ENCODE measurements at places on chromosomes 12 and 14.

GRCh38 chr12:2261708-2262107 lies 208.9 kb downstream of the CACNA1C start:
- no peak for DNase-seq

DNA sequence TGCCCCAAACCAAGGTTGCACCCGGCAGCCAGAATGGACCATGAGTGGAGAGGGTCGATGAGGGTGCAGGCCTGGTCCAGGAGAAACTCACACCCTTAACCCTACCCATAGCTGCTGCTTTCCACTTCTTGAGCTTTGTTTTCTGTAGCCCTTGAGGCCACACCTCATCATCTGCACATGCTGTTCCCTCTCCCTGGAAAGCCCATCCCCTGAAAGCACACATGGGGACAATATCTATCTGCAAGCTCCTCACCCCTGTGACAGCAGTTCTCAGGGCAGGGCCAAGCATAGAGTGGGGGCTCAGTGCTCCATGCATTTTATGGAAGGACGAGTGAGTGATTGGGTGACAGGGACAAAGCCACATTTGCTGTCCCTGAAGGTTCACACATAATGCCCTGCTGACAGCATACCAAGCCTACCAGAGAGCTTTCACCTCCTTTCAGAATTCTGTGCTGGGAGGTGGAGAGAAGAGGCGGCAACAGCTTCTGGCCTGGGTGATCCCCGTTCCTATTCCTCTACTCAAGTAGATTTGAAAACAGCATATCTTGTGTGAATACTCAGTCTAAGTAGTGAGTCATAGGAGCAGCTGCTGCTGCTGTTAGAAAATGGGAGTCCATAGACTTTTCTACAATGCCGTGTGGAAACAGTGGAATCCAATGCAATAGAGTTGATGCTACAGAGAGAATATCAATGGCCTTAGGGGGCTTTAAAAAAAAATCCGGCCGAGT lies 44.6 kb downstream of the SRGAP1 start:
- no peak for DNase-seq

DNA sequence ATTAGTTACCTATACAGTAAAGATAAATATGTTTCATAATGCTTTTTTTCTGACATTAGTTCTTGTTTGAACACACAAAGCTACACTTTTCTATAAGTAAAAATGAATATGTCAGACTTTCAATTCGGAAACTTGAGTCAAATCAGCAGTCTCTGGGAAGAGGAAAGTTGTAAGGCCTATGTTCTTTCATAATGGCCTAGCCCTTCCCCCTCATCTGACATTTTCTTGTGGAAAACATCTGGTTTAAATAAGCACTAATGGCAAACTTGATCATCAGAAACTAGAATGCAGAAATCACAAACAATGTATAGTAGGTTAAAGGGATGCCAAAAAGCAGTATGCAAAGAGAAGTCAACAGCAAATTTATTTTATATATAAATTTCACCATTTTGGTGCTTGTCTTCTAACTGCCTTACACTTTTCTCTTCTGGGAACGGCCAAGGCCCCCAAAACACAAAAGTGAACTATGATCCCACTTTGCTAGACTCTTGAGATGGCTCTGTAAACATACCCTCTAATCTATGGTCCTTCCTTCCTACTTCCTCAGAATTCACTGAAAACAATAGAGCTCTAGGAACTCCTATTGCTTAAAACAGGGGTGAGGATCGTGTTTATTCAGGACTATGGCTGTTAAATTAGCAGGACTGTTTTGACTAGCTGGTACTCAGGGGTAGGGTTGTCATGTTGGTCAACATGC lies 444.1 kb downstream of the RAD51B start:
- DNase-seq, result no peak

DNA sequence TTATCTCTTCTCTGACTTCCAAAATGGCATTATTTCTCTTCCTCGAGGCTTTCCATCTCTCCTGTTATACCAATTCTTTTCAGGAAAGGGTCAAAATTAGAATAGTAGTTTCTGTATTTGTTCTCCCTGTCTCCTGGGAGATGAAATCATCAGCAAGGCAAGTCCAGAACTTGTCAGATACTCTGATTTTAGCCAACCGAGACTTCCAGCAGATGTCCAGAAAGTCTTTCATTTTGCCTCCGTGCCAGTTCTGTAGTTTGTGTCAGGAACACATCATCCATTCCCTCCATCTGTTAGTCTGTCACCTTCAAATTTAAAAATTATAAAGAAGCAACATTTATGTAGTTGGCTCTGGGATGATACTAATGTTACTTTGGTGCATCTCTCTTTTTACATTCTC lies 275.7 kb downstream of the CCDC59 start:
- no peak for DNase-seq

- DNase-seq, result no peak
Observed at GRCh38 chr12:77308056-77308455, 242.7 kb upstream of the E2F7 start.

DNA sequence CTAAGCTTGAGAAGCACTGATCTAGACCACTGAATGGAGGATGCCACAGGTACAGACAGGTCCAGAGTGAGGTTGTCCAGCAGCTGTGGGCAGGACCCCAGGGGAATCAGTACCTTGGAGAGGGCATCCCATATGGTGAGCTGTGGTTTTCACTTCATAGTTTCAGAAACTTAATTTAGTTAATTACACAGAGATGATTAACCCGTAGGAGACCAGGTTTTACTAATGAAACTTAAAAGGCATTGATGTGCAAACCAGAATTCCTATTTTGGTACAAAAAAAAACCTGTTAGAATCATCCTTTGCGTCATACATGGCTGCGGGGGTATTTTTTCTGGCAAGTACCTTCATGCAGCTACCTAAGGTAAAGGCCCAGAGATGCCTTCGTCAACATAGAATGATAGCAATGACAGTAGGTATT lies 159.3 kb downstream of the DACT1 start:
- peak; percentile 22 for DNase-seq

DNA sequence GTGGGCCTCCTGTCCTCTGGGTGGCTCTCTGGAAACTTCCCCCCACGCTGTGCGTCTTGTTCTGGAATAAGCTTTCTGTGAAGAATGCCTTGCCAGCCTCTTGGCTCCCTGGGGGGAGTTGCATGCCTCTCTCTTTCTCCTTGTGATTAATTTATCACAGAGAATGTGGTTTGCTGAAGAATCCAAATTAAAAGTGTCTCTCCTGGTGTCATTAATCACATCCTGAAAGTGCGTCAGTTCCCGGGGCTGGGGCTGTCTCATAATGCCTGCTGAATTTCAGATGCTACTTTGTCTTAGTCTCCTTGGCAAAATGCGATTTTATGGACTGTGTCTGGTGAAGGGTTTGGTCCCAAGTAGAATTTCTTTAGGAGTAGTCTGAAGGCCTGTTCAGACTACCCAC lies 787.7 kb upstream of the TMEM132C start:
- DNase-seq, result no peak

All from HT-29 (cell line).